Mesenchymal stem cell (in vitro differentiated cells and primary cell): ENCODE measurements at places on chromosomes 2 and 18.

DNA sequence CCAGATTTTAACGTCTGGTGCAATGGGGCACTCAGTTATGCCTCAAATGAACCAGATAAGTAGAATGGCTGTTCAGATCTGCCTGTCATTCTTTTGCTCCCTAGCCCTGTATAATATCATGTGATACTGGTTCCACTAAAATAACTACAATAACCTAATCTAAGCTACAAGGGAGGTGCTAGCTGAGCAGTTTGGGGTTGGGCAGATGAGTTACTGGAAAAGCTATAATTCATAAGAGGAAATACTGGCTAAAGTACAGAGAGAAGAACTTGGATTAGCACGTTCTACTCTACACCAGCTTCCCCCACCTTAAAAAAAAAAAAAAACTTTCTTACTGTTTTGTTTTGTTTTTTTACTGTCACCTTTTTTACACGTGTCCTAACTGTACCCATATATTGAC is 183.3 kb upstream of the NRP2 start:
- H3K4me3 ChIP-seq, result no peak overlapping the region
- no peaks in the 10 kb centered on the region for H3K4me1 ChIP-seq
- peaks cover 12% of the 10 kb centered on the region for H3K36me3 ChIP-seq

DNA sequence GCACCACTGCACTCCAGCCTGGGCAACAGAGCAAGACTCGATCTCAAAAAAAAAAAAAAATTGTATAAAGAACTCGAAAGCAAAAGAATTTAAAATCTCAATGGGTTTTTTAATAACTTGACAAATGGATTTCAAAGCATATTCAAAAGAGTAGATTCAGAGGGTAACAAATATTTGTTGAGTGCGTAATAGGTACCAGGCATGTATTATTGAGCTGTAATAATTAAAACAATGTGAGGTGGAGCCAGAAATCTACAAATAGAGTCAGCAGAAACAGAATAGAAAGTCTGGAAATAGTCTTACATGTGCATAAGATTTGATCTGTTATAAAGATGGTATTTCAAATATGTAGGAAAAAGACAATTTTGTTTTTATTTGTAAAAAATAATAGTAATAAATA is 19.1 kb upstream of the RAB11FIP5 start:
- H3K4me1 ChIP-seq, result peaks cover 3% of the 10 kb centered on the region
- H3K36me3 ChIP-seq, result no peaks in the 10 kb centered on the region
- DNase-seq, result no peak

DNA sequence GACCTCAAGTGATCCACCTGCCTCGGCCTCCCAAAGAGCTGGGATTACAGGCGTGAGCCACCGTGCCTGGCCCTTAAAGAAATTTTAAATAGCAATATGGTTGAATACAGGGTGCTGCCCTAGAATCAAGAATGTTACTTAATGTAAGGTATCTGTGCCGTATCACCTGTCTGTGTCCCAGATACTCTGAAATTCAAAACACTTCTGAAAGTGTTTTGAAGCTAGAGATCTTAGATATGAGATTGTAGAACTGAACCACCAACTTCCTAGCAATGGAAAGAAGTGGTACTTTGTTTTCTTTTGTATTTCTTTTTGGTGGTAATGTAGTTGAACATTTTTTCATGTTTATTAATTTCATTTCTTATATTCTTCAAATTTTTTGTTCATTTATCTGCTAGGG is 13.0 kb downstream of the PTPN4 start:
- H3K4me3 ChIP-seq, result no peak overlapping the region
- H3K36me3 ChIP-seq, result no peaks in the 10 kb centered on the region
- DNase-seq, result no peak

GRCh38 chr2:141528990-141529389 is 601.8 kb downstream of the LRP1B start:
- no peaks in the 10 kb centered on the region for H3K36me3 ChIP-seq
- peak; percentile 20 for DNase-seq
- no peak overlapping the region for H3K4me3 ChIP-seq
- no peaks in the 10 kb centered on the region for H3K4me1 ChIP-seq
- H3K27me3 ChIP-seq, result no peaks in the 10 kb centered on the region

- no peak overlapping the region for H3K4me3 ChIP-seq
- no peaks in the 10 kb centered on the region for H3K27me3 ChIP-seq
- no peak overlapping the region for H3K27ac ChIP-seq
- no peaks in the 10 kb centered on the region for H3K4me1 ChIP-seq
- no peaks in the 10 kb centered on the region for H3K36me3 ChIP-seq
- no peak for DNase-seq
These were observed 125.6 kb upstream of the TACR1 start for GRCh38 chr2:75324861-75325284.

DNA sequence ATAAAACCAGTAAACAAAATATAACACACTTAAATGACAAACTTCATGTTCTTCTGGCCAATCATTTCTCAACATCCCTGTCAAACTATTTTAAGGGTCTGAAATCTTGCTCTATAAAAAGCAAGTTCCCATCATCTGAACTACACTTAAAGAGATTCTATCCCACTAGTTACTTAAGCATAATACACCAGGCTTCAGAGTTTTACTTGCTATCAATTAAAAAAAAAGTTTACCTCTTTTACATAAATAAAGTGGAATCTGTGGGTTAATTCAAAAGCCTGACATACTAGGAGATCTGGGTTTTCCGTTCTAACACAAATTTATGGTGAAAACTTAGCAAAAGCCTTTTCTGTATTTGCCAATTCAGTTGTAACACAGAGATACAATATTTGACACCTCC is 1.9 kb downstream of the CLASP1 start:
- H3K27ac ChIP-seq, result no peak overlapping the region
- peaks cover 3% of the 10 kb centered on the region for H3K4me1 ChIP-seq
- no peak for DNase-seq
- peaks cover 2% of the 10 kb centered on the region for H3K36me3 ChIP-seq

DNA sequence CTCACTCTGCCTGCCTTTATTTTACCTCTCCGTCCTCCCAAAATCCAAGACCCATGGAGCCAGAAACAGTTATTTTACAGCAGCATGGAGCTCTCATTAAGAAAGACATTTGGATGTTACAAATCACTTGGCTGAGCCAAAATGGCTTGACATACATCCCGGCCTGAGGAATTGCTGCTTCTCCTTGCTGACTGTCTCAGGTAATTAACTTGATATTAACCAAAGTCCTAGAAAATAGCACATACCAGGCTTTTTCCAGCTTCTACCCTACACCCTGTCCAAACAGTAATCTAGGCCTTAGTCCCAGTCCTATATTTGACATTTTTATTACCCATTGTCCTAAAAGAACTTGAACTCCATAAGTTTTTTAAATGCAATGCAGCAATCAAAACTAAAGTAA is 205.0 kb downstream of the TMX3 start:
- H3K4me3 ChIP-seq, result no peak overlapping the region
- no peak overlapping the region for H3K27ac ChIP-seq
- H3K27me3 ChIP-seq, result no peaks in the 10 kb centered on the region
- DNase-seq, result no peak
